ENCODE measurements at places on chromosomes 4 and X.

- DNase-seq: no peak
Observed at GRCh38 chr4:119788349-119789266, 160.0 kb upstream of the PDE5A start.

- no peak for DNase-seq
Observed at GRCh38 chr4:89245459-89245858, 62.1 kb downstream of the GPRIN3 start.

DNA sequence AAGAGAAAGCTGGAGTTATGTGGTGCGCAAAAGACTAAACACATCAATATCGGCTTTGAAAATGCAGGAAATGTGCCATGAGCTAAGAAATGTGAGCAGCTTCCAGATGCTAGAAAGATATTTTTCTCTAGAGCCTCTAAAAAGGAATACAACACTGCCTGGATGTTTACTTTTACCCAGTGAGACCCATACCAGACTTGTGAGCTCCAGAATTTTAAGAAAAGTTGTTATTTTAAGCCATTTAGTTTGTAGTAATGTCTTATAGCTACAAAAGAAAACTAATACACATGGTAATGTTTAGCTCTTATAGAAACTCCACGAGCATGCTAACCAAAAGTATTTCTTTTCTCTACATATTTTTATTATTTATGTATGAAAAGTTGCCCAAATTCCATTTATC lies 1389.4 kb downstream of the C4orf33 start:
- DNase-seq: no peak

DNA sequence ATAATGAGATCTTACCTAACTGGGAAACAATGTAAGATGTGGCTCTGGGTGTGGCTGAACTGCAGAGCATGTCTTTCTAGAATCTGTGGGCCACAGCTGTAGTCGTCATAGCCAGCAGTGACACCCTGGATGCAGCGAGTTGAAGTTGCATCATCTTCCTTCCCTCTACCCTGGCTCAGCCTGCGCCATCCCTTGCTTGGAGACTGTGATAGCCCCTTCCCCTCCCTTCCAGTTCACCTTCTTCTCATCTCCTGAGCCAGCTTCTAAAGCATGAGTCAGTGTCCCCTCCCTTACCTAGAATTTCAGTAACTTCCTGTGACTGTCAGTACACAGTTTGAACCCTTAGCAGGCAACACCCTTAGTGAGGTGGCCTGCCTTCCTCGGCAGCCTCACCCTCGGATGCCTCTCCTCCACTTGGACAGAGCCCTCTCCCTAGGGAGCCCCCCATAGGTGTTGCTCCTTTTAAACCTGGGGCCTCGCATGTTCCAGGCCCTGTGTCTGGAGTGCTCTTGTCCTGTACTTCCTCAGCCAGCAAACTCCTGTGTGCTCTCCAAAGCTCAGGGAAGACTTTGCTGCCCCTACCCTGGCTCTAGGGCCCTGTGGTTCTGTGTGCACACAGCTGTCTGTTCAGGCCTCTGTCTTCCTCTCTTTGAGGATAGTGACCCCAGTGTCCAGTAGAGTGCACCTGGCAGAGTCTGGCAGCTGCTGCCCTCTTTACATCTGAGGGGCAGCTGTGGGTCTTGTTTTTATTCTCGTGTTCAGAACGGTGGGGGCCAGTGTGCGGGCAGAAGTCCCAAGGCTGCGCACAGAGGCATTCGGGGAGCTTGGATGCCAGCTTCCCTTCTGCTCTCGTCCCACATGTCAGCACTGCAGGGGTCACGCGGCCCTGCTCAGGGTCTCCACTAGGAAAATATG lies 43.7 kb upstream of the TADA2B start:
- no peak for DNase-seq

DNA sequence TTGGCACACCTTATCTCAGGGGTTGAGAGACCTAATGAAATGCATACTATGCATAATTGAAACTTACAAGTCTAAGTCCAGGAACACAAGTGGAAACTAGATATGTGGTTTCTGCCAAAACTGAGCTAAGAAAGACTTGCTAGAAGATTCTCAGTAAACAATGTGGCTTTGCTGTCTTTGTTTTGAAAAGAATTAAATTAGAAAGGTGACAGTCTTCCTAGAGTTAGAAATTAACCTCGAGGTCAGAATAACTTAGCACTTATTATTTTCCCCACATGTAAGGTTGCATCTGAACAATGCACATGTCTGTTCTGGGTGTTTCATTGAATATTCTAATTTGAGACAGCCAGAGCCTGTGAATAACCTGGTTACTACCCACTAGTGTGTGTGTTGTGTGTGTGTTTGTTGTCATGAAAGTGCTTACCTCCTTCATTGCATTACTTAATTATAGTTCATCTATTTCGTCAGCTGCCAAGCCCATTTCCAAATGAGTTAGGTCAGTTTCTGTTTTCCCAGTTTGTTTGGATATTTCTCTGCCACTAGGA lies 1.5 kb downstream of the EREG start:
- DNase-seq: no peak

- no peak for DNase-seq
Observed at GRCh38 chr4:25889589-25890503, 24.2 kb upstream of the SMIM20 start.

DNA sequence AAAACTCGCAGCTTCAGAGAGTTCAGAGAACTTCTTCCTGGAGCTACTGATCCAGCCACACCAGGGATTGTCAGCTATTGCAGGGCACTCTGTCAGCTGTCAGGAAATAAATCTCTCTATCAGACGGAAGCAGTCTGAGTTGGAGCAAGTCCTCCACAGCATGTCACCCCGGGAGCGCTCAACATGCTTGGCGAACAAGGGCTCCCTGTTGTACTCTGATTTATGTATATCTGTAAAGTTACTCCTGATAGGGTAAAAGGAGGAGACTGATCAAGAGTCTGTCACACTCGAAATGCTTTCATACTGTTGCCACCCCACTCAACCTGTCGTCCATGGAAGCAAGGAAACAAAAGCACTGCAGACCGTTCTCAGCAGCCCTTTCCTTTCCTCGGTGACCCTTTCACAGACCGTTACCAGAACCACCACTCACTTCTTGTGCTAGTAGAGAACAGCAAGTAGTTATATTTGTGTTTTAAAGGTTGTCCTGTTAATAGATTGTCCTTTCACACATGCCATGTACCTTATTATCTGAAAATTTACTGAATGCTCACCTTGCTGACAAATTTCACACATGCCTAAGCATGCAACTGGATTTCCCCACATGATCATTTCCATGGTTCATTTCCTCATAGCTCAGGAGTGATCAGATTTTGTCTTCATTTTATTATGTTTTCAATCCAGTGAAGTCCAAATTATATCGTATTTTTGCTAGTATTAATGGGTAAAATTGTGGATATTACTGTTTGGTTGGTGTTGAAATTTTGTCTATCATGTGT lies 2108.9 kb upstream of the TENM3 start:
- no peak for DNase-seq

GRCh38 chrX:120125444-120125843 lies 9.7 kb upstream of the RHOXF1 start:
- no peak for DNase-seq

DNA sequence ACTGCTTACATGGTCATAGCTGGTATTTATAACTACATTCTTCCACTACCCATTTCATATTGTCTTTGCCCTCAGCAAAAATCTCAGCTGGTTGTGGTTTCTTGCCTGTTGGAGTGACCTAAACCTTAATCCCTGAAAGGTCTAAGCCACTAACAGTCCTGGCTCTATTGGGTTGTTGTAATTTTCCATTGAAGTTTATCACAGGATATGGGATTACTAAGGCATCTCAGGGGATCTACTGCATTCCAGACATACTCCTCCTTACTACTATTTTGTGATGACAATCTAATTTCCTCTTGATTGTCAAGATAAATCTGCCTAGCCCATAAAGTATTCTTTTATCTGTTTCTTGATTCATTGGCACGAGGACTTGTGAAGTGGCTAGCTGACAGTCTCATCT lies 6.2 kb upstream of the OSTC start:
- DNase-seq: no peak

DNA sequence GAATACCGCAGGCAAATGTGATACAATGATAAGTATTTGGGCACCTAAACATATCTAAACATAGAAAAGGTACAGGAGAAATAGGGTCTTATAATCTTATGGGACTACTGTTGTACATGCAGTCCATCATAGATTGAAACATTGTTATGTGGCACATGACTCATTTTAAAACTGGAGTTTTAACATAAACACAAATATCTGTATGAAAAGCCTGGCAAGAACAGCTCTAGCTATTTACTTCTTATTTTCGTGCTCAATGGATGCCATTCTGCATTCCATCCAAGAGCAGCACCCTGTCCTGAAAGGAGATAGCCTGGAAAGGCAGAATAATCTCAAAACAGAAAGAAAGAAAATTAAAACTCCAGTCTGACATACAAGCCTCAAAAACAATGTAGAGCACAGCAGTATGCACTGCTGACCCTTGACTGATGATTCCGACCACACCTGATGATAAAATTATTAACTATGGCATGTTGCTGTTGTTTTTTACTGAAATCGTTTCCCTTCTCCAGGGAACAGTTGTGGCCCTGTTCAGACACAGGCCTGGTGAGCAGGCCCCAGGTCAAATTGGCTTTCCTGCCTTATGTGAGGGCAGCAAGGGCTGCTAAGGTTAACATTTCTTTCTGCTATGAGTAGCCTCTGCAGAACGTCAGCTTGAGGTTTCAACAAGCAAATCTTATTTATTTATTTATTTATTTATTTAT lies 152.7 kb downstream of the APBB2 start:
- DNase-seq: no peak

DNA sequence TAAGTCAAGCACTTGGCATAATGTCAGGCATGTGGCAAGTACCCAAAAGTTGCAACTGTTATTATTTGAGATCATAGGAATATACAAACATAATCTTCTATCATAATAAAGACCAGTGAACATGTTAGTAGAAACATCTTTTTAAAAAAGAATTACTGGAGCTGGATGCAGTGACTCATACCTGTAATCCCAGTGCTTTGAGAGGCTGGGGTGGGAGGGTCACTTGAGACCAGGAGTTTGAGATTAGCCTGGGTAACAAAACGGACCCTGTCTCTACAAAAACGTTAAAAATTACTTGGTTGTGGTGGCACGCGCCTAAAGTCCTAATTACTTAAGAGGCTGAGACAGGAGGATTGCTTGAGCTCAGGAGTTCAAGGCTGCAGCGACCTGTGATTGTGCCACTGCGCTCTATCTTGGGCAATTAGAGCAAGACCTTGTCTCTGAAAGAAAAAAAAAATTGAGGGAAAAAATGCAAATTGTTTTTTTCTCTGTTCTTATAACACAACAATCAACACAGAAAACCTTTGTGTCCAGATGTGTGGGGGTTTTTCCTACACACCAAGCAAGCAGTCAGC lies 284.3 kb downstream of the ARHGAP10 start:
- no peak for DNase-seq

DNA sequence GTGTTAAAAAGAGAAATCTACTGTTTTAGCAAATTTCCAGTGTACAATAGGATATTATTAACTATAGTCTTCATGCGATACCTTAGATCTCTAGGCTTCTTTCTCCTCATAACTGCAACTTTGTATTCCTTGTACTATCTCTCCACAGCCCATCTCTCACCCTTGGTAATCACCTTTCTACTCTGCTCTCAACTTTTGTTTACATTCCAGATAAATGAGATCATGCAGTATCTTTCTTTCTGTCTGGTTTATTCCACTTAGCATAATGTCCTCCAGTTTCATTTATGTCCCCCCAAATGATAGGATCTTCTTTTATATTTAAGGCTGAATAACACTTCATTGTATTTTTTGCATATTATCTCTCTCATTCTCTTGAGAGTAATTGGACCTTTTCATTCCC lies 165.5 kb downstream of the HS3ST1 start:
- DNase-seq: no peak

- DNase-seq: no peak
Observed at GRCh38 chr4:98519268-98519977, 139.0 kb downstream of the TSPAN5 start.

DNA sequence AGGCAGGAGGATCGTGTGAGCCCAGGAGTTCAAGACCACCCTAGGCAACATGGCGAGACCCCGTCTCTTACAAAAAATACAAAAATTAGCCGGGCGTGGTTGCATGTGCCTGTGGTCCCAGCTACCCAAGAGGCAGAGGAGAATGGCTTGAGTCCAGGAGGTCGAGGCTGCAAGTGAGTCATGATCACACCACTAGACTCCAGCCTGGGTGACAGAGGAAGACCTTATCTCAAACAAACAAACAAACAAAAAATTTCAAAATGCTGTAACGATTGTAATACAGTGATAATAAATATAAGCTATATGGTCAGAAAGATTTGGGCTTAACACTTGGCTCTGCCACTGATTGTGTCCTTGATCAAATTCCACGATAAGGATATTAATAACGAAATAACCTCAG lies 24.2 kb downstream of the SLC25A4 start:
- no peak for DNase-seq

GRCh38 chr4:114385195-114385985 lies 213.2 kb upstream of the UGT8 start:
- no peak for DNase-seq

GRCh38 chr4:151862766-151863165 lies 102.0 kb upstream of the GATB start:
- DNase-seq: no peak

- no peak for DNase-seq
Observed at GRCh38 chr4:82517043-82517442, 44.7 kb downstream of the TMEM150C start.

DNA sequence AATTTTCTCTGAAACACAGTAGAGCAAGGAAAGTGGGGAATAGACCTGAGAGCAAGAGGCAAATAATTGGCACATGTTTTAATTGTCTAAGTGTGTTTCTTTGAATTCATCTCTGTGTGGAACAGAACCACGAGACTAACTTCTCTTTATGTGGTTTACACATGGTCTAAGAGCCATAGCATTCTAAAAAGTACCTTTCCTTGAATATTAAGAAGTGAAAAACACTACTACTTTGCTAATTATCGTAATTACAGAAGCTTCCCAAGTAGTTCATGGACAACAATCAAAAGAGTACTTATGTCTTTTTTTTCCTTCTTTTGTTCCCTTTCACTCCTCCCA lies 2.9 kb upstream of the CYBB start:
- no peak for DNase-seq

- no peak for DNase-seq
Observed at GRCh38 chr4:1596393-1596792, 87.7 kb downstream of the FAM53A start.

GRCh38 chrX:103376118-103376978 lies at the start of gene BEX3:
Gene BEX3 (plus strand): TSS chrX:103376538. CDS start chrX:103377522, 984 bp downstream.
- peak; percentile 53 for DNase-seq

DNA sequence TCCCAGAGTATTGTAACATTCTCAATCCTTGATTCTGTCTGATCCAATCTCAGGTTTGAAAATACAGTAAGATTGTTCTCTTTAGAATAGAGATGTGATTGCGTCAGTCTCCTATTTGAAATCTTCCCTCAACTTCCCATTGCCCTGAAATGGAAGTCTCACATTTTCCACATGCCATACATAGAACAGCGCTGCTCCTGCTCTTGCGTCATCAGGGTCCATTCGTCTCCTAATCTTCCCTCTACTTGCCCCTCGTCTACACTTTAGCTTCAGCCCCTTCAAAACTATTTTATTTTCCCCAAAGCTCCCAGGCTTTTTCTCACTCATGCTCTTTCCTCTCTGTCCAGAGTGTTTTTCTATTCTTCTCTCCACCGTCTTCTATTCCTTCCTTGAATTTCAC lies 301.7 kb upstream of the MAGEB2 start:
- DNase-seq: no peak

- DNase-seq: no peak
Observed at GRCh38 chr4:82715731-82716617, 82.6 kb downstream of the SCD5 start.

GRCh38 chrX:77510007-77510406 lies 62.8 kb downstream of the FGF16 start:
- DNase-seq: no peak

GRCh38 chr4:147723326-147723725 lies 8.6 kb upstream of the ARHGAP10 start:
- no peak for DNase-seq

Measured in putamen (tissue), 1 donor.